Naive thymus-derived CD8-positive, alpha-beta T cell (primary cell): ENCODE measurements at places on chromosomes 6 and 20.

DNA sequence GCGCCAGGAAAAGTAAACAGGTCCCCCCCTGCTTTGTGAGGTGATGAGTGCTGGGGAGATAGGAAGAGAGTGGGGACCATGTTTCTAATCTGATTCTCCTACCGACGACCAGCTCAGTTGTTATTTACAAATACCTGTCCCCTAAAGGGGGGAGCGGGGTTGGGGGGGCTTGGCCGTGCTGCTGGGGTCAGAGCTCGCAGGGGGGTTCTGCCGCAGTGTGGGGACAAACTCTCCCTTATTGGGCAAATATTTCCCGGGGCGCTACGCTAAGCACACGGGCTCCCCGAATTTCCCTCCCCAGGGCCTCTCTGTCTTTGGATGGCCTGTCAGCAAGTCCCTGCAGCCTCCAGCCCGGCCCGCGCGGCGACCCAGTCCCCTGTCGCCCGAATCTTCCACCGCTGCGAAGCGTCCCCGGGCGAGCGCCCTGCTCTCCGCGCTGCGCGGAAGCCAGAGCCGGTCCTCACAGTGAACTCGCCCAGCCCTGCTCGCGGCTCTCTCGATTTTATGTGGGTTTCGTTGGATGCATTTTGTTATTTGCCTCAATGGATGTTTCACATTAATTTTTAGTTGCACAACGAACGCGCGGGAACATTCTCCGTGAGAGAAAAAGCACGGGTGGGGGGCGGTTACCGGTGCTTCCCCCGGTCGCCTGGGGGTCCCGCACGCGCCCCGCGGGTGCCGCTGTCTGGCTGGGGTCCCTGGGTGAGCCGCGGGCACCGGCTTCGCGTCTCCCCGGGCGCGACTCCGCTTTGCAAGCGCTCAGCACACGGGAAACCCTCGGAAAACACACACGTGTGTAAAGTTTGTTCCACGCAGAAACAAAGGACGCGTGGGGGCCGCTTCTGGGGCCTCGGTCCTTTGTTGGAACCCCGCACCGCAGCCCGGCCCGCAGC lies 1.5 kb upstream of the STX16 start:
- H3K4me1 ChIP-seq = peaks cover 32% of the 10 kb centered on the region
- peak overlapping the region; percentile 81 for H3K27ac ChIP-seq
- no peaks in the 10 kb centered on the region for H3K27me3 ChIP-seq

- H3K27ac ChIP-seq = no peak overlapping the region
- H3K27me3 ChIP-seq = no peaks in the 10 kb centered on the region
- DNase-seq = no peak
- no peaks in the 10 kb centered on the region for H3K36me3 ChIP-seq
- H3K4me1 ChIP-seq = no peaks in the 10 kb centered on the region
These were observed 119.2 kb upstream of the ASCC3 start for GRCh38 chr6:101000341-101000740.

DNA sequence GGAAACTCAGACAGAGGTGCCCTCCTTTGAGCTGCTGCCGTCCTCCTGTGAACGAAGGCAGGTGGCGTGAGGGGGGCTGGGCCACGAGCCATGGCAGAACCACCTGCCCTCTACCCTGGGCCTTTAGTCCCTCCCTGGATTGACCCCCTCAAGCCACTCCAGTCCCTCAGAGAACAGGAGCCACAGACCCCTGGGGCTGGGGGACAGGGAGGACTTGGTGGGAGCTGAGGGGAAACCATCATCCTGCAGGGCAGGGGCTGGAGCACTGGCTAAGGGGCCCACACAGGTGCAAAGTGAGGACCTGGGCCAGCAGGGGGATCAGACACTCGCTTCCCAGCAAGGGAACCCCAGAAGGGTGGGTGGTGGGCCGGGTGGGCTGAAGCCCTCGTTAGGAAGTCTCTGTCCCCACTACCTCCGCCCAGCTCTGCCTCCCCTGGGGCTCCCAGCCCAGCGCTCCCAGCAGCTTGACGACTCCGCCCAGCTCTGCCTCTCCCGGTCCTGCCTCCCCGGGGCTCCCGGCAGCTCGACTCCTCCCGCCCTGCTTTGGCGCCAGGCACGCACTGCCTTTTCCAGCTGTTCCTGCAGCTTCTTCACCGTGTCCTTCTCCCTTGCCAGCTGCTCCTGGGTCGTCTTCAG lies 44.4 kb downstream of the DSTN start:
- peaks cover 9% of the 10 kb centered on the region for H3K36me3 ChIP-seq
- H3K4me1 ChIP-seq = peaks cover 35% of the 10 kb centered on the region
- peak overlapping the region; percentile 89 for H3K27ac ChIP-seq
- H3K4me3 ChIP-seq = no peak overlapping the region
- H3K27me3 ChIP-seq = no peaks in the 10 kb centered on the region
- DNase-seq = no peak

- H3K4me1 ChIP-seq = no peaks in the 10 kb centered on the region
- H3K4me3 ChIP-seq = no peak overlapping the region
- no peak for DNase-seq
- no peak overlapping the region for H3K27ac ChIP-seq
- peaks cover 59% of the 10 kb centered on the region for H3K27me3 ChIP-seq
These were observed 20.5 kb upstream of the AFDN start for GRCh38 chr6:167806061-167806700.

GRCh38 chr20:62944746-62945145 lies 6.8 kb downstream of the GID8 start:
- no peak for DNase-seq
- peaks cover 20% of the 10 kb centered on the region for H3K4me1 ChIP-seq
- H3K36me3 ChIP-seq = no peaks in the 10 kb centered on the region
- H3K27me3 ChIP-seq = no peaks in the 10 kb centered on the region
- no peak overlapping the region for H3K4me3 ChIP-seq

DNA sequence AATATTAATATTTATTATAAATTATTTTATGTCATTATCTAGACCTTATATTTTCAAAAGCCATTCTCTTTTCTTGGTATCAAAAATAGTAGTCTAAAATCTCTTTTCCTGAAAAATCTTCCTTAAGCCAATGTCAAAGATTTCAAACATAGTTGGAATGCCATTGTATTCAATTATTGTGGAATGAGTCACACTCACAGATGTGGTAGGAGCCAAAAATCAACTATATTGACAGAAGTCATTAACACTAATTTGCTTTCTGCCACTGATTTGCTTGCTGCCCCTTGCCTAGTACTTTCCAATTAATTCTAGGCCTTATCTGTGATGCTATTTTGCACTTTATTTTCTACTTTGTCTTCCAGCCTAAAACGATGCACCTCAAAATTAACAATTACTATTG lies 1326.3 kb upstream of the GJE1 start:
- DNase-seq = no peak
- H3K36me3 ChIP-seq = no peaks in the 10 kb centered on the region
- no peak overlapping the region for H3K4me3 ChIP-seq
- peaks cover 3% of the 10 kb centered on the region for H3K27me3 ChIP-seq

DNA sequence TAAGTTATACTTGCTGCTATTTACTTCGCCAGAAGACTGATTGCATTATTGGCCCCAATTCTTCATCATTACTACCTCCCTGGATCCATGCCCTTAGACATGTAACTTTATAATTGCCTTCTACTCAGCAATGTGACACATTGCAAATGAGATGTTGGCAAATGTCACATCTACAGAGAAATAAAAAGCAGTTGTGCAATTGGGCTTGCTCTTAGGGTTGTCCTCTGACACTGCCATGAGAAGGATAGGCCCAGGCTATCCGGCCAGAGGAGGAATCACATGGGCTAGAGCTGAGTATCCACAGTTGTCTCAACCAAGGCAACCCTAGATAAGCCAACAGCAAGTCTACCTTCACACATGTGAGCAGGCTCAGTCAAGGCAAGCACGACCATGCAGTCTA lies 447.0 kb downstream of the PLCB1 start:
- no peak overlapping the region for H3K4me3 ChIP-seq
- no peak overlapping the region for H3K27ac ChIP-seq
- no peaks in the 10 kb centered on the region for H3K27me3 ChIP-seq
- no peak for DNase-seq

- H3K4me3 ChIP-seq = no peak overlapping the region
- no peaks in the 10 kb centered on the region for H3K36me3 ChIP-seq
- DNase-seq = no peak
These were observed 46.4 kb upstream of the DST start for GRCh38 chr6:56689114-56689513.

DNA sequence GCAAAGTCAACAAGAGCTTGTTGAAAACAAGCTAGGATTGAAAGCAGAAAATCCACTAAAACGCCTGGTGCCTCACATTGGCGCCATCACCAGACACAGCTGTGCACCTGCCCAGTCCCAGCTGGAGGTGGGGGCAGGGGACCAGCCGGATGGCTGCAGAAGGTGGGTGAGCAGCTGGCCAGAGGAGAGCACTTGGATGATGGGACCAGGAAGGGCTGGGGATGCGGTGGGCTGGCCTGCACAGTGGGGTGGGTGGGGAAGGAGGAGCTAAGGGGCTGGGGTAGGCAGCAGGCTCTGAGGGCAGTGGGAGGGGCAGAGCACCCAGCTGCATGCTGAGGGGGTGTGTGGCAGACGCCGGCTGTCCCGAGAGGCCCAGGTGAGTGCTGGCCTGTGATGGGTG lies 7.1 kb downstream of the CABLES2 start:
- H3K27me3 ChIP-seq = no peaks in the 10 kb centered on the region
- no peaks in the 10 kb centered on the region for H3K36me3 ChIP-seq
- DNase-seq = no peak
- H3K4me3 ChIP-seq = no peak overlapping the region
- H3K4me1 ChIP-seq = peaks cover 6% of the 10 kb centered on the region

DNA sequence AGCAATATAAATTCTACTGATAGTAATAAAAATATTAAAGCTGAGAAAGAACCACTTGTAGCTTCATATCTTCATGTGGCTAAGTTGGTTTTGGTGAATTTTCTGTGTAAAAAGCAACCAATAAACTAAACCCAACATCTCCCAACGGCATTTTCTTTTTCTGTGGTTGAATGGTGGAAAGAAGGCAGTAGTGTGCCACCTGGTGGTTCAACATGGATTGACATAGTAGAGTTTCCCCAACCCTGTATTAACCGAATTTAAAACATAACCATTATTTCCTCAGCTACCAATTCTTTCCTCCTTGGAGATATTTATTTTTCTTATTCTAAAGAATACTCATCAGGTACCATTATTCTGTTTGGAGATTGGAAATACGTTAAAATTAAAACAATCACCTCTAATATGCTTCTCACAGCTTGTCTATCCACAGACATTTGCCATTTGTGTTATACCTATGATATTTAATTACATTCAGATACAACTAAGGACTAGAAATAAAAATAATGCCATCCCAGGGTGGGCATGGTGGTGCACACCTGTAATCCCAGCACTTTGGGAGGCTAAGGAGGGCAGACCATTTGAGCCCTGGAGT lies 117.1 kb upstream of the EEF1E1 start:
- H3K36me3 ChIP-seq = no peaks in the 10 kb centered on the region
- H3K4me1 ChIP-seq = no peaks in the 10 kb centered on the region
- DNase-seq = peak; percentile 16
- no peak overlapping the region for H3K4me3 ChIP-seq
- H3K27ac ChIP-seq = no peak overlapping the region
- H3K27me3 ChIP-seq = no peaks in the 10 kb centered on the region

DNA sequence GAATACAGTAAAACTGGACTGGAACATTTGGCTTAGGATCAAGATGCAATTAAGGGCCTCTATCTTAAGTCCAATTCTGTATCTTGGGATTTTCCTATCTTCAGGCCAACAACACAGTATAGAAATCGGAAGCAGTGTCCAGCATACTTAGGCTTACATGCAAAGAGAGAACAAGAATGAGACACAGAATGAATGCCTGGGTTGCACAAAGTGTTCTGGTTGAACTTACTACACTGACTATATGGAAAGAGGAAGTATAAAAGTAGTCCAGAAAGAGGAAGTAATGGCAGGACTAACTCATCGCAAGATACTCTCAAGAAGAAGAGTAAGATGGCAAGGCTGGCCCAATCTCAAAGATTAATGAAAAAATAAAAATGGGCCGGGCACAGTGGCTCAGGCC lies 87.6 kb downstream of the BTBD9 start:
- no peak overlapping the region for H3K4me3 ChIP-seq
- no peaks in the 10 kb centered on the region for H3K27me3 ChIP-seq
- DNase-seq = no peak
- H3K4me1 ChIP-seq = no peaks in the 10 kb centered on the region

DNA sequence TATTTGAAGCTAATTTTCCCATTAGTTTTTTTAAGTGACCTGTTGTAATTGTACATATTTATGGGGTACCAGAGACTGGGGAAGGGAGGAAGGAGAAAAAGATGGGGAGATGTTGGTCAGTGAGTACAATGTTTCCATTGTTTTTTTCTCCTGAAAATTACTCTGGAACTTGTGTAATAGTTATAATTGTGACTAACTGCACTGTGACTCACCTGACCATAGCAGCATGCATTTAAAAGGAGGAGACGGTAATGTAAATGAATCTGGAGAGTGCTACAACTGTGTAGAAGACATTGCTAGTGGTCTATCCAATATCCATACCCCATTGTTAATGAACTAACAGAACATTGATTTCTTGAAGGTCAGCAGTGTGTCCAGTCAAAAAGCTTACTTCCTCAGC lies 133.4 kb downstream of the RFPL4B start:
- H3K27me3 ChIP-seq = peaks cover 8% of the 10 kb centered on the region
- no peak overlapping the region for H3K4me3 ChIP-seq
- DNase-seq = no peak
- H3K36me3 ChIP-seq = no peaks in the 10 kb centered on the region
- no peaks in the 10 kb centered on the region for H3K4me1 ChIP-seq
- no peak overlapping the region for H3K27ac ChIP-seq

DNA sequence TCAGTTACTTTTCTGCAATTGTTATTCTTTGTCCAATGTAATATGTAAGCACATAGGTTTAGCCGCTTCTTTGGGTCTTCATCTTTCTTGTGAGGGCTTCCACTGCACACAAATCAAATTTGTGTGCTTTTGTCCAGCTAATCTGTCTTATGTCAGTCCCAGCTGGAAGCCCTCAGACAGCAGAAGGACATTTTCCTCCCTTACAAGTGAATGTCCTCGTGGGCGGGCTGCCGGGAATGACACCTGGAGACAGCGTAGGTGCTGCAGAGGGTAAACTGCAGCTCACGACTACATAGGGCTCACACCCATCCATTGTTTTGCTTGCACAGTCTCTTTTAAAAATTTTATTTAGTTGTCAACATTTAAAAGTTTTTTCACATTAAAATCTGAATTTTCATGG lies 24.6 kb upstream of the PPP1R14C start:
- no peak overlapping the region for H3K27ac ChIP-seq
- no peaks in the 10 kb centered on the region for H3K36me3 ChIP-seq
- peaks cover under 1% of the 10 kb centered on the region for H3K27me3 ChIP-seq
- peaks cover 8% of the 10 kb centered on the region for H3K4me1 ChIP-seq
- no peak for DNase-seq

- H3K36me3 ChIP-seq = no peaks in the 10 kb centered on the region
- H3K27me3 ChIP-seq = no peaks in the 10 kb centered on the region
- H3K4me3 ChIP-seq = no peak overlapping the region
- no peaks in the 10 kb centered on the region for H3K4me1 ChIP-seq
- H3K27ac ChIP-seq = no peak overlapping the region
- no peak for DNase-seq
These were observed 9.0 kb upstream of the PLCB4 start for GRCh38 chr20:9059931-9060330.
